ENCODE measurements at places on chromosomes 6 and 20.

DNA sequence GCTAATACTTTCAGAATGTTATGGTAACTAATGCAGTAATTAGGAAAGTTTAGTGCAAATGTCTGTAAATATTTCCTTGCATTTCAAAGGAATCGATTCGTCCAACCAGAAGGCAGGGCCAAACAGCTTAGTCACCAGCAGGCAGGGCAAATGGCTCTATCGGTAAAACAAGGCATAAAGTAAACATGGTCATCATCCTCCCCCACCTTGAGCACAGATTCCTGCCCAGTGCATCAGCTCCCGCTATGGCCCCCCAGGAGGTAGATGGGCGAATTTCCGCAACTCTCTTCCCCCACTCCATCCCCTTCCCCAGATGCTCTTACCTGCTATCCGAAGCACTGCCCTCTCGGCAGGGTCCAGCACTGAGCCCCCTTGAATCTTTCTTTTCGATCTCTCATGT lies 103.8 kb upstream of the BEND6 start:
- no peak for DNase-seq

- no peak for DNase-seq
Measured at GRCh38 chr6:64685401-64685800, 1021.6 kb downstream of the EYS start.

GRCh38 chr6:129749749-129750120 lies 39.8 kb upstream of the ARHGAP18 start:
- DNase-seq = no peak

DNA sequence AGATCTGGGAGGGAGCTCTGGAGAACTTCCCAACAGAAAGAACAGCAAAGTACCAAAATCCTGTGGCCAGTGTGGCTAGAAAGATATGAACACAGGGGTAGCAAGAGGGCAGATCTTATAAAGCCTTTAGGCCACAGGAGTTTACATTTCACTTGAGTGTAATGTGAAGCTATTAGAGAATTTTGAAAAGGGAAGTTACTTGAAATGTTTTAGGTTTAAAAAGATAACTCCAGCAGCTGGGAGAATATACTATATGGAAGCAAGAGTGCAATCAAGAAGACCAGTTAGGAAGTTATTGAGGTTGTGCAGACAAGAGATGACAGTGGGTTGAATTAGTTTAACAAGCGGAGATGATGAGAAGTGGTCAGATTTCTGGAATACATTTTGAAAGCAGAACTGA lies 7.9 kb downstream of the SUPT3H start:
- DNase-seq = no peak

DNA sequence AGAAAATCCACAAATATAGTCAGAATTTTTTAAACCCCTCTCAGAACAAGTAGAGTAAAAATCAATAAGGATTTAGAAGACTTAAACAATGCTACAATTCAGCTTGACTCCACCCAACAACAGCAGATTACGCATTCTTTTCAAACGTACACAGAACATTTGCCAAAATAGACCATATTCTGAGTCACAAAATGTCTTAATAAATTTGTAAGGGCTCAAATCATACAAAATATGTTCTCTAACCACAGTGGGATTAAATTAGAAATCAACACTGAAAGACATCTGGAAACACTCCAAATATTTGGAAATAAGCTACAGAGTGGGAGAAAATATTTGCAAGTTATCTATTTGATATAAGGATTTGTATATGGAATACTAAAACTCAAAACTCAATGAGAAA lies 164.2 kb upstream of the AKAP12 start:
- DNase-seq = no peak

- peak; percentile 85 for DNase-seq
Measured at GRCh38 chr6:43506667-43507471, 3.3 kb downstream of the LRRC73 start.

DNA sequence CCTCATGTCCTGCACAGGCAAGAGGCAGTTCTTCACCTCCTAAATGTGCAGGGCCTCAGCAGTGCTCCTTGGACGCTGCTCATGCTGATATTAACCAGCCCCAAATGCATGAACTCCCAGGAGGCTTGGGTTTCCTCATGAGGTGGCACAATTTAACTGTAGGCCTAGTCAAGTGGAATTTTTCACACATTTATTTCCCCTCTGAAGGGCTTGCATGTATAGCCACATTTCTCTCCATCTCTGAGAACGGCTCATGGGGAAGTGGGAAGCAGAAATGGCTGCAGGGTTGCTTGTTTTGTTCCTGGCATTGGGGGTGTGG lies 72.8 kb upstream of the PAX1 start:
- DNase-seq = no peak

DNA sequence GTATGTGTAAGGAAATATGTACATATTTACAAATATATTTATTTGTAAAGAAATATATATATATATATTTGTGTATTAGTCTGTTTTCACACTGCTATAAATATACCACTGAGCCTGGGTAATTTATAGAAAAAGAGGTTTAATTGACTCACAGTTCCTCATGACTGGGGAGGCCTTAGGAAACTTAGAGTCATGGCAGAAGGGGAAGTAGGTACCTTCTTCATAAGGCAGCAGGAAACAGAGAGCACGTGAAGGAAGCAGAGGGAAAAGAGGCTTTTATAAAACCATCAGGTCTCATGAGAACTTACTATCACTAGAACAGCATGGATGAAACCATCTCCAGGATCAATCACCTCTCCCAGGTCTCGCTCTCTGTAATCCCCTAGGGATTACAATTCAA lies 644.5 kb upstream of the HS3ST5 start:
- no peak for DNase-seq

GRCh38 chr6:139777202-139777970 lies 402.9 kb upstream of the CITED2 start:
- DNase-seq = no peak

DNA sequence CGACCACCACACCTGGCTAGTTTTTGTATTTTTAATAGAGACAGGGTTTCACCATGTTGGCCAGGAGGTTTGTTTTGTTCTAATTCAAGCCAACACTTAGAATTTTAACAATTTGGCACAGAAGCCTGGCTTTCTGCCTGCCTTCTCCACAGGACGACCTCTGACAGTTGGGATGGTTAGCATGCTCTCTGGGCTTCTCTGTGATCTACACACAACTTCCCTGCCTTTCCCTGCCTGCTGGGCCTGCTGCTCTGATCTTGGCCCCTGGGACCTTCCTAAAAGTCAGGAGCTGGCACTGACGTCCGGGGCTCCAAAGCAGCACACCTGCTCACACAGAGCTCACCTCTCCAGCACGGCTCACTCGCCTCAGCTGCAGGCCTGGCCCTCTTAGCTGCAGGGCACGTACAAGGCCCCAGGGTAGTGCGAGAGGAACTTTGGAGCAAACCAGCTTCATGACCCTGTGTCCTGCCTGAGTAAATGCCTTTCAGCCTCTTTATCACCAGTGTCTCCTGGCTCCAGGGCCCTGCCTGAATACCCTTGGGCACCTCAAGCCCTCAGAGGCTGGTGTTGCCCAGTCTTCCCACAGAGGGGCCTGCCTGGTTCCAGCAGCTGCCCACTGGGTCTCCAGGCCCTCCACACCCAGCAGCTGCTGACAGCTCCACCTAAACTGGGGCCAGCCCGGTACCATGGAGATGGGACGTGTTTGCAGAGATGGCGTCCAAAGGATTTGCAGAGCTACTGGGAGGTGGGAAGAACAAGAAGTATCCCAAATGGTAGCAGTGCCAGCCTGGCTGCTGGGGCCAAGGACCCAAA lies 96.0 kb downstream of the PSMB1 start:
- no peak for DNase-seq

DNA sequence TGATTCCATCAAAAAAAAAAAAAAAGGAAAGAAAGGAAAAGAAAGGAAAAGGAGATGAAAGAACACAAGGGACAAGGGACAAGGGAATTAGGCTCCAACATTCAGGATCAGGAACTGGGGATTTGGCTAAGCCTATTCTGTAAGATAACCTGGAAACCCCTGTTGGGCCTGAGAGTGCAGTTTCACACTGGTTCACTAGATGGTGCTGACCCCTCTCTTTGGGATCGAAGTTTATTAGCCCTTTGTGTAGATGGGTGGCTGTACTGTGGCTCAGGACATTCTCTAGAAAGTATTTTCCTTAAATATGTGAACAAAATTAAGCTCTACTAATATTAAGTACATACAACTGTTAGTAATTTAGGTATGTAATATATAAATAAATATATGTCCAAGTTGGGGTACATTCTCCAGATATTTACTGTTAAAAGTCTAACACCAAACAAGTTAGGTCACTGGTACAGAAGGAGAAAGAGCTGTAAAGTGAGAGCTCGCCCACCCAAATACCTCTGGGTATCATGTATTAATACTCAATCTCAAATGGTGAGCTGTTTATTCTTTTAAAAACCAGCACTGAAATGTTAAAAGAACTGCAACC lies 6.3 kb downstream of the OR2A4 start:
- DNase-seq = peak; percentile 80

DNA sequence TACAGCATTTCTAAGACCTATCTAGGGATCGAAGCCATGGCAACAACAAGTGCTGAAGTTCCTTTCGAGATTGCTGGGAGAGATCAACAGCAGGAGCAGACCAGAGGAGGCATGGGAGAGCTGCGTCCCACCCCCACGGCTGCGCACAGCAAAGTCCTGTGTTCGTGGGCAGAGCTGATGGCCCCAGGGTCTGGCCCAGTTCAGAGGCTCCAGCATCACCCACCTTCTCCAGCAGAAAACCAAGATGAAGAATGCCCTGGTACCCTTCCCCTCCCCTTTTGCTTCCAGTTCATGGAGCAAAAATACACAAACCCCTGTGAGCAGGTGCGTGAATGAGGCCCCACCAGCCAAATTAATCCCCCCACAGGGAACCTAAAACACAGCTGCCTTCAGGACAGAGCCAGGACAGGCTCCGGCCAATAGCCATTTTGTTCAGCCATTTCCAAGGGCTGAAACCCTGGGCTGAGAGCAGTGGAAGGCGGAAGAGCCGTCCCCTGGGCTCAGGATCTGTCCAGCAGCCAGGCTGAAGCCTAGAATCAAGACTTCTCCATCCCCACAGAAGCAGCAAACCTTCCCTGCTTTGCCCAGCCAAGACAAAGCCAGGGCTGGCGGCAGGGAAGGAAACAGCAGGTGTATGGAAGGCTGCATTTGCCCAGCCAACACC lies 102.8 kb downstream of the PREX1 start:
- no peak for DNase-seq

DNA sequence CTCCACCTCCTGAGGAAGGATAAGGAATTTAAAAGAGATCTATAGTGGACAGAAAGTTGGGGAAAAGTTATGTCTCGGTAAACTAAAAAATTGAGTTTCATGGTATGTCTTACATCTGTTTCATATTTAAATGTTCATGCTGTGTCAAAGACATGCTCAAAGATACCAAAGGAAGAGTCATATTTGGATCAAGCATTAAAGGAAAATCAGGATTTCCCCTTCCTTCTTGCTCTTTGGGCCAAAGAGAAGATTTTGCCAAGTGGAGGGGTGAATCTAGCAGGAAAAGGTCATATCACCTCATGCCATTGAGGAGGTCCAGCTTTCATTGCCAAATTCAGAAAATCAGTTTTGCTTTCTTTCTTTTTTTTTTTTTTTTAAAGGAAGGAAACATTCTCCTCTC lies 192.4 kb downstream of the OGFRL1 start:
- DNase-seq = no peak

DNA sequence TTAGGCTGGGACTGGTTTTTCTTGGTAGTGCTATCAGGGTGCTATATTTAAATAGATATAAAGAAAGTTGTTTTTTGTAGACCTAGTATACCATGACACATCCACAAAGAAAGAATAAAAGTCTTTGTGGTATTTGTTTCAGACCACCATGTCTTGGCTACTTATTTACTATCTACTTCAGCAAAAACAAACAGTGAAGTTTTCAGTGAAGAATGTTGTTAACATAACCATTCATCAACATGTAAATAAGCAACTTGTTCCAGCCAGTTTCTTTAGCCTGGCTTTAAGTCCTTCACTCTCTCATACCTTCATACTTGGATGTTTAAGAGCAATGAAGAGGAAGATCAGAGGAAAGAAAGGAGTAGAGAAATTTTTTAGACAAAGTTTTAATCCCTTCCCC lies 624.1 kb downstream of the CD109 start:
- no peak for DNase-seq

- no peak for DNase-seq
Measured at GRCh38 chr20:31523361-31524283, 9.4 kb downstream of the HM13 start.

- DNase-seq = no peak
Measured at GRCh38 chr6:27081931-27082330, 165.6 kb upstream of the PRSS16 start.

- no peak for DNase-seq
Measured at GRCh38 chr20:33604084-33604990, 57.8 kb upstream of the C20orf144 start.

GRCh38 chr6:25831532-25832306 lies at the start of gene SLC17A1:
TSS of gene SLC17A1 (minus strand) at chr6:25832052. CDS start at chr6:25830557, 1,495 bp downstream.
- DNase-seq = no peak

GRCh38 chr6:56525974-56526789 lies 116.5 kb downstream of the DST start:
- DNase-seq = no peak

- DNase-seq = no peak
Measured at GRCh38 chr6:109311471-109311870, 70.8 kb downstream of the CD164 start.

DNA sequence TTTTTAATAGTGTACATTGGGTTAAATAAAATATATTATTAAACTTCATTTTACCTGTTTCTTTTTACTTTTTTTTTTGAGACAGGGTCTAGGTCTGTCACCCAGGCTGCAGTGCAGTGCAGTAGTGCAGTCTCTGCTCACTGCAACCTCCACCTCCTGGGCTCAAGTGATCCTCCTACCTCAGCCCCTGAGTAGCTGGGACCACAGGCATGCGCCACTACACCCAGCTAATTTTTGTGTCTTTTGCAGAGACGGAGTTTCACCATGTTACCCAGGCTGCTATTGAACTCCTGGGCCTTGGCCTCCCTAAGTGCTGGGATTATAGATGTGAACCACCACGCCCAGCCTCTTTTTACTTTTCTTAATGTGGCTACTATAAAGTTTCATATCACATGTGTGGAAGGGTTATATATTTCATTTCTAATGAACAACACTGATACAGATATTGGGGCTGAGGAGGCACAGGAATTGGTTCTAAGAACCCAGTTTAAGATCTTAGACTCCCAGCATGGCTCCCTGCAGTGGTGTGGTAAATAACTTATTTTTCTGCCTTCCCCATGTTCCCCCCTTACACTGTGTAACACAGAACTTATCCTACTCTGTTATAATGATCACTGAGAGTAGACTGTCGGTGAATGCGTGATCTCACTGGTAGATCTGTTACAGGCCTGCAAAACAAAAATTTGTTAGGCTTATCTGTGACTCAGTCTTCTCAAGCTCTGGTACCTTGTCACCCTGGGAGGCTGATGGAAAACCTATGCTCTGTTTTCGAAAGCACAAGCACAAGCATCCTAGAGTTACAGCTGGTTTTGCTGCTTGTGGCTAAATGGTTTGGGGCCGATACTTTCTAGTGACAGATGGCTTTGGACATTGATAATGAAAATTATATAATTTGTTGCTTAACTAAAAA lies 5.8 kb upstream of the ATXN1 start:
- DNase-seq = no peak

GRCh38 chr6:81761197-81761596 lies 8.7 kb upstream of the TENT5A start:
- no peak for DNase-seq

GRCh38 chr20:61564628-61565027 lies 312.6 kb downstream of the CDH4 start:
- no peak for DNase-seq

All from HuH-7 (cell line).